CD4-positive, alpha-beta T cell treated with Interleukin-17A for 1 hour (primary cell): ENCODE measurements at places on chromosomes 11 and 22.

DNA sequence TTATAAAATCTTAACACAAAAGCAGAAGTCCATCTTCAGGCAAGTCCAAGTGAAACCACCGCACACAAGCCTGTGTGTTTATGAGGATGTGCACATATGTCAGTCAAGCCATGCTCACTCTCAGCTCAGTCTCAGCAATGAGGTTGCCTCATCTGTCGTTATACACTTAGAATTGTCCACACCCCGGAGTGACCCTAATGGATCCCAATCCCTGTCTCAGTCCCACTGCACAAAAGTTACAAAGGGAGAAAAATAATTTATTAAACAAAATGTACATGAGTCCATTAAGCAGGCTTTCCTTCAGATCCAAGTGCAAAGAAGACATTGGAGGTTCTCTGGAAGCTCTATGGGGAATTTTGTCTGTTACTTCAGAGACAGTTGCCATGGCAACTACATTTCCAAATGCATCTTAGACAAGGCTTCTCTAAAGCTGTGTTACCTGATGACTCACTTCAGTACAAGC, 24.4 kb downstream of the OR8B12 start:
- DNase-seq, result no peak

GRCh38 chr11:68942751-68943271, 38.0 kb downstream of the MRGPRD start:
- no peak for DNase-seq

- DNase-seq, result no peak
These were observed 977 bp upstream of the SORL1-AS1 start for GRCh38 chr11:121453589-121454299.

- no peak for DNase-seq
These were observed 121.5 kb downstream of the CEP164 start for GRCh38 chr11:117449111-117449693.
